ENCODE measurements at places on chromosomes 1 and 21.

- DNase-seq = no peak
These were observed 65.9 kb upstream of the FAM20B start for GRCh38 chr1:178959543-178960460.

- no peak for DNase-seq
These were observed 15.0 kb upstream of the ERMAP start for GRCh38 chr1:42801832-42802473.

DNA sequence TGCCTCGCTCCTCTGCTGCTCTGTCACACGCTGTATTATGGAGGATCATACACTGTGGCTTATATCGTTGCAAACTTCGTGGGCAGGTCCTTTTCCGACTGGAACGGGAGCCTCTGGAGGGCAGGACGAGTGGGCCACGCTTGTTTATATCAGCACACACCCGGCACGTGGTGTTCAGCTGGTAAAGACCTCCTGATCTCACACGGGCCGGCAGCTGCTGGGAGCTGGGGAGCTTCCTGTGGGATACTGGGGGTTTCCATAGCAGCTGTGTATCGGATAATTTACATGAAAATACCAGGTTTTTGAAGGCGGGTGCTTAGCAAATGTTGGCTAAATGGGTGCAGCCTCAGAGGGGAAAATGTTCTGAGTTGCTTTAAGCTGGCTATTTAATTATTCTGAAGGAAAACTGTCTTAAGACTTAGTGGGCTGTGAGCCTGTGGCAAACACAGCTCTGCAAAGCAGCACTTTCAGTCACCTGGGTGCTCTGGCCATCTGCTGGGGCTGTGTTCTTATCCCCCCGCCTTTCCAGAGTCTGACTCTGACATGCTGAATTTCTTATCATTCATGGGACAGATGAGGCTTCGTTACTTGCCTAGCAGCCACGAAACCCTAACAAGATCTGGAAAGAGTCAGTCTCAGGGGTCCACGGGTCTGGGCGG, 103.6 kb upstream of the GCLM start:
- no peak for DNase-seq

GRCh38 chr1:186291271-186291670, 83.8 kb downstream of the TPR start:
- no peak for DNase-seq

DNA sequence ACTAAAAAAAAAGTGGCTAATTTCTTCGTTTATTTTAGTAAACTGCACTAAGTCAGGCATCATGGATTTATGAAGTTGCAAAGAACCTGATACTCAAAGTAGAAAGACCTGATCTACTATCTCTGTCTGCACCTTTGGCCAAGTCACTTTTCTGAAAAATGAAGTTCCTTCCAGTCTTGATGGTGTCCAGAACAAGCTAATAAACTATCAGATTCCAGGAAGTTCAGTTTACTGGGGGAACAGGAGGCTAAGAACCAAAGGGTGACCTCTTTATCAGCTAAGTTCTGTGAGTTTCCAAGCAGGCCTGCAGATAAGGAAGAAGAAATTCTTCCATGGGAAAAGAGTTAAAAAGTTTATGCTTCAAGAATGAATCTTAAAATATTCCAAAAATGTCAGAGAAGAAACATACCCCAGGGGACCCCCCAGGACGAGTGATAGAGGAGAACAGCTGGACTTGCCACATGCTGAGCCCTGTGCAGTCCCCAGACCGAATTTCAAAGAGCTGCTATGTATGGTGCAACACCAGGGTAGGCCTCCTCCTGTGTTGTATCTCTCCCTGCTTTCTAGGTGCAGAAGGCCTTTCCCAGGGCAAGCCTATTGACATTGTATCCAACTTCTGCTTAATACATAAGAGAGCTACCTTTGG, 72.8 kb upstream of the FGGY start:
- DNase-seq = no peak

DNA sequence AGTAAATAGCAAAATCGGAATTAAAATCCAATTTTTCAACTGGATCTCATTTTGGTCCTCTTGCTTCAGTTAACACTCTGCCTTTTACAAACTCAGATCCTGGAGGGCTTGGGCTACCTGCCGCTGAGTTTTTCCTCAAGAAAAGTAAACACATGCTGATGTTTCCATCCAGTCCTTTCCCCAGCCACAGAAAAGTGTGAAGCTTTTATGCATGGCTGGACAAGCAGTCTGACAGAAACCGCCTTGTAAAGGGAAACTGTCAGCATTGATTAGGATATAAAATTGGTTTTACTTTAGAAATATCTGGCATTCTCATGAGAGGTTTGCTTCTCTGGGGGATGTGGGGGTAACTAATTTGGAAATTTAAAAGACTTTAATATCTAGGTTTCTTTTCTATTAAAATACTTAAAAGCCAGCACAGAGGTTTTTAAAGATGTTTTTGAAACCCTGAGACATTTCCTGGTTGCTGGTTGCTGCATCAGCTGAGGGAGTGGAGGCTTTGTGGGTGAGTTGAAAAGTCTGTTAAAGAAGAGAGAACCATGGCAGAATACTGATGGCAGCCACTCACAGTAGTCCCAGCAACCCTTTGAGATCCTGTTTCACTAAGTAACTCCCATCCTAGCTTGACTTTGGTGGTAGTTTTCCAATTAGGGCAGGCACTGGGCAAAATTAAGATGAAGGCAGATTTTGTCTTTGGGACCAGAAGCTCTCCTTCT, 238.3 kb downstream of the PAPPA2 start:
- DNase-seq = no peak

All from CMK (cell line).